Tongue (tissue), 3 donors: ENCODE measurements at places on chromosomes 6 and 20. TPM values are rescaled to one million over a fixed set of nuclear protein-coding genes. Genes with fewer than 3 reads are reported as not detected.
A peak's percentile ranks its signal among the peaks of the same experiment; 100 is the strongest.

LY6G6F gene
- total RNA-seq: 0.82 TPM

- DNase-seq: peak; percentile 38
These were observed 60.1 kb upstream of the SPDEF start for GRCh38 chr6:34616227-34616585.

DNA sequence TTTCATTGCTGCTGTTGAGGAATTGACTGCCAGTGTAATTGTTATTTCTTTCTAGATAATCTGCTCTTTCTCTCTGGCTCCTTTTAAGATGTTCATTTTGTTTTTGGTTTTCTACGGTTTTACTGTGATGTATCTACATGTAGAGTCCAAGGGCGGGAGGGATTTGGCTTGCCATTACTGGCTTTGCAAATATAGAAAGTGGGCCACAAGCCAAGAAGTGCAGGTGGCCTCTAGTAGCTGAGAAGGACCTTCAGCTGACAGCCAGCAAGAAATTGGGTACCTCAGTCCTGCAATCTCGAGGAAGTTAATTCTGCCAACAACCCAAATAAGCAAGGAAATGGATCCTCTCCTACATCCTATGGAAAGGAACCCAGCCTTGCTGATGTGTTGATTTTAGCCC, 42.8 kb upstream of the GLP1R start:
- DNase-seq: no peak

- DNase-seq: no peak
These were observed 25.1 kb upstream of the HSF2 start for GRCh38 chr6:122374307-122374706.

DNA sequence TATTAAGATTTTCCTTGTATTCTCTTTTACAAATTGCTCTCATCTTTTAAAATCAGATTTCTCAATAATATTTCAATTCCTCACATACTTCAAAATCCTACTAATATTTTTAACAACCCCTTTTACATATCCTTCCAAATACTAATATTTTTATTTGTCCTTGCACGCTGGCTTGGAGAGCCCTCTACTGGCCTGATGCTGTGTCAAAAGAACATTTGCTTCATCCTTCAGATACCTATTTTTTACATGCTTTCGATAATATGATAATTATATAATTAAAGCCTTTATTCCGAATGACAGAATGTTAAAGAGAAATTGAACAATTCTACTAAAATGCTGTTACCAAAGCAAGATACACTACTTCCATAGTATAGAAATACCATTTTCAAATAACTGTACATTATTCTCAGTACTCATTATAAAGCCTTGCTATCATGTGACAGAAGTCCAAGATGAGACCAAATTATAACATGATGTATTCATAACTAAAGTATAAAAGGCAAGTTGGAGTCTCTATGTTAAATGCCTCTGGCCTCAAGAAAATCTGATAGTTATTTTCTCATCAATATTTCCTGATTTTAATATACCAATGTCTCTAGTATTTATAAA, 39.0 kb upstream of the PLN start:
- peak; percentile 37 for DNase-seq

GRCh38 chr20:47631078-47631477, 129.4 kb downstream of the NCOA3 start:
- no peak for DNase-seq
